Activated CD4-positive, alpha-beta T cell treated with anti-CD3 and anti-CD28 coated beads, Interleukin-2, amount 50 U/mL, for 48 hours (primary cell): ENCODE measurements at places on chromosomes 2 and 18.

- no peak for DNase-seq
These were observed 140.7 kb downstream of the RNF144A start for GRCh38 chr2:7057865-7058400.

DNA sequence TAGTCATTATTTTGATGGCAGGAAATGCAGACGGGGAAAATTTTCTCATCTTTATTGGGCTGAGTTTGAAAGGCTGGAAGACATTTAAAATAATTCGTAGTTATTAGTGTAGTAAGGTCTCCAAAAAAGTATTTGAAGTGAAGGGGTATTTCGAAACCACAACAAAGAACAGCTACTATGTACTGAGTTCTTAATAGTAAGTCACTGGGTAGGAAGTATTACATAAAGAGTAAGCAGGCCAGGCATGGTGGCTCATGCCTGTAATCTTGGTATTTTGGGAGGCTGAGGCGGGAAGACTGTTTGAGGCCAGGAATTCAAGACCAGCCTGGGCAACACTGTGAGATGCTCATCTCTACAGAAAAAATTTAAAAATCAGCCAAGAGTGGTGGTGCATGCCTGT, 113.6 kb downstream of the MEP1B start:
- no peak for DNase-seq

- DNase-seq, result no peak
These were observed 155.4 kb upstream of the PID1 start for GRCh38 chr2:229426464-229426863.

DNA sequence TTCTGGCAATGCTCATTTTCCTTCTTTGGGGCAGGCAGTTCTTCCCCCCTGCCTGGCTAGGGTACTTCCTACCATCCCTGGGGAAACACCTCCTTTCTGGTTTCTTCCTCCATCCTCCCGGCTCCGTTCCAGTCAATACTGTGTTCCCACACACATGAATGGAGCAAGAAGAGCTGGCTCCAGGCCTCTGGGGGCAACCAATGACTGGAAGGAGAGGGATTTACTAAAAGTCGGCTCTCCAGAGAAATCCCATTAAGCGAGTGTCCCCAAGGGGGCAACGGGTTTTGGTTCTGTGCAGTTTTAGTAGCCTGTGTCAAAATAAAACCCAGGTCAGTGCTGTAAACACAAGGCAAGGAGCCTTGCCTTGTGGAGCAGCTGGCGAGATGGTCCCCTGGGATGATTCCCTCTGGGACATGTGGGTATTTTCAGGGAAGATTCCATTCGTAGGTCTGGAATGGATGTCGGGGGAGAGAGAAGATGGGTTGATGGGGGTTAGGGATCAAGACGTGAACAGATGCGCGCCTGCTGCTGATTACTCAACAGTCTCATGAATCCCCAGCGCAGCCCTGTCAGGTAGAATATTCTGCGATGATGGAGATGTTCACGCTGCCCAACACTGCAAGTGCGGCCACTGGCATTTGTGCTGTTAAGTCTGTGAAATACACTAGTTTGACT, 32.0 kb downstream of the EMILIN2 start:
- no peak for DNase-seq

GRCh38 chr2:197035002-197035401, 108.5 kb upstream of the PGAP1 start:
- no peak for DNase-seq

DNA sequence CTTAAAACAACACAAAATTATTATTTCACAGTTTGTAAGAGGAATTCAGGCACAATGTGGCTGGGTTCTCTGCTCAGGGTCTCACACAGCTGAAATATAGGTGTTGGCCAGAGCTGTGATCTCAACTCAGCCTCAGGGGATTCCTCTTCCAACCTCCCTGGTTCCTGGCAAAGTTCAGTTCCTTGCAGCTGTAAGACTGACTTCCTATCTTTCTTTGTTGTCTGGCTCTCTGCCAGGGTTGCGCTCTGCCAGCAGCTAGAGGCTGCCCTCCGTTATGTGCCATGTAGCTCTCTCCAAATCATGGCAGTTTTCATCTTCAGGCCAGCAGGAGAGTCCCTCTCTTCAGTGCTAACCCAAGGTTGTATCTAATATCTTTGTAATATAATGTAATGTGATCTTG, 272.5 kb upstream of the KCNJ3 start:
- no peak for DNase-seq

DNA sequence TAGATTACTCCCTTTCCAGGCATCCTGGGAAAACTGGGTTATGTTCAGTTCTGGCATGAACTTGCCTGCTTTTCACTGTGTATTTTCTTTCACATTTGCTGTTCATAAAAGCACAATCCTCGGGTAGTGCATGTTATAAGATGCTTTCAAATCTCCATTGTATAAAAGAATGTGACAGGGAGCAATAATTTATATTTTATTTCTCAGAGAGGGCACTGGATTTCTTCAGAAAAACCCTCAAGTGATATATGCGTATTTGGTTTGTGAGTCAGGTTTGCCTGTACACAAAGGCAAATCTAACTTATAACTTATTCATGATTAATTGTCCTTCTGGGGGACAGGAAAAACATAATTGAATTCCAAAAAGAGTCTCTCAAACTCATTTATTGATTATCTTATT, 440.7 kb upstream of the MMADHC start:
- DNase-seq, result no peak
